ENCODE measurements at places on chromosomes 2 and 18.

DNA sequence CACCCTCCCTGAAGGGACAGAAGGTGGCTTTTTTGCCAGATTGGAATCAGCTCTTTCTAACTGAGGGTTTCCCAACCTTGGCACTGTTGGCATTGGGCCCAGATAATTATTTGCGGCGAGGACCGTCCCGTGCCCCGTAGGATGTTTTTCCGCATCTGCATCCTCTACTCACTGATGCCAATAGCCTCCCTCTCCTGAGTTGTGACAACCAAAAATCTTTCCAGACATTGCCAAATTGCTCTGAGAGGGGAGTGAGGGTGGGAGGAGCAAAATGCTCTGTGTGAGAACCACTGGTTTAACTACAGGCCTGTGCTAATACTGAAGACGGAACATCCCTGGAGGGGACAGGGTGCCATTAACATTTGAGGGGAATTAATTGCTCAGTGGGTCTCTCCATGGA lies 33.6 kb upstream of the GLI2 start:
- DNase-seq, result no peak

DNA sequence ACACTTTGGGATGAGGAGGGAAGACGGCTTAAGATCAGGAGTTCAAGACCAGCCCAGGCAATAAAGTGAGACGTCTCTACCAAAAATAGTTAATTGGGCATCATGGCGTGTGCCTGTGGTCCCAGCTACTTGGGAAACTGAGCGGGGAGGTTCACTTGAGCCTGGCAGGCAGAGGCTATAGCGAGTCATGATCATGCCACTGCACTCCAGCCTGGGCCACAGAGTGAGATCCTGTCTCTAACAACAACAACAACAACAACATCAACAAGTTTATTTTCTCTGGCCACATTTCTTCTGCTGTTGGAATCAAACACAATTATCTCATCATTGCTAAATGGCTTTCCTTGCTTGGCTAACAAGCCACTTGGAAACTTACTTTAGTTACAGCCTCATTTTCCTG lies 13.4 kb downstream of the NIFK start:
- no peak for DNase-seq

GRCh38 chr18:23053776-23054457 lies 81.4 kb upstream of the CABLES1 start:
- no peak for DNase-seq

GRCh38 chr18:23722646-23723045 lies 33.4 kb downstream of the LAMA3 start:
- DNase-seq, result no peak

DNA sequence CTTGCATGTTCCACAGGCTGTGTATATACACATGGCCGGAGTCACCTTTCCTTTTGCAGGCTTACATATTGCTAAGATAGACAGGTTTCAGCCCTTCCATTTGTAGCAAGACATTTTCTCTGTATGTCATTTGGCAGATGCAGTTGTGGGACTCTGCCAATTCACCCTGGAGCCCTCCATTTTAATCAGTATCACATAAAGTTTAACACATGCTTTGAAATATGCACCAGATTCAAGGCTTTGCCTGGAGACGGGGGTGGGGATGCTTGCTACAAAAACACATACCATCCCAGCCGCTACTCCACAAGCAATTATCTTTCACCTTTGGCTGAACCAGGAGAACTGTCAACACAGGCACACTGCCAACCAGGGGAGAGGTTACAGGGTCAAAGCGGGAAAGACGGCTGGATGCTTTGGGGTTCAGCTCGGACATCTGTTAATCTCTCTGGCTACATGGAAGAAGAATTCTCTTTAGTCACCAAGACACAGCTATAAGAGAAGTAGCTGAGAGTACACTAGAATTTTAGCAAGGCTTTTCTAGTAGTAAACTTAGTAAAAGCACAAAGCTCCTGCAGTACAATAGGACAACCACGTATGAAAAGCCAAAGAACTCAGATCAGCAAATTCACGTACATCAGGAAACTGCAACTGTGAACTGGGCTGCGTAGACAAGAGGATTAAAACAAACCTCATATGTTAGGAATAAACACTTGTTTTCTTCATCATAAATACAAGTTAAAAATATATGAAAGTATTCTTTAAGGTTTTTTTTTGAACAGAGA lies 130.9 kb downstream of the EXOC6B start:
- DNase-seq, result no peak

DNA sequence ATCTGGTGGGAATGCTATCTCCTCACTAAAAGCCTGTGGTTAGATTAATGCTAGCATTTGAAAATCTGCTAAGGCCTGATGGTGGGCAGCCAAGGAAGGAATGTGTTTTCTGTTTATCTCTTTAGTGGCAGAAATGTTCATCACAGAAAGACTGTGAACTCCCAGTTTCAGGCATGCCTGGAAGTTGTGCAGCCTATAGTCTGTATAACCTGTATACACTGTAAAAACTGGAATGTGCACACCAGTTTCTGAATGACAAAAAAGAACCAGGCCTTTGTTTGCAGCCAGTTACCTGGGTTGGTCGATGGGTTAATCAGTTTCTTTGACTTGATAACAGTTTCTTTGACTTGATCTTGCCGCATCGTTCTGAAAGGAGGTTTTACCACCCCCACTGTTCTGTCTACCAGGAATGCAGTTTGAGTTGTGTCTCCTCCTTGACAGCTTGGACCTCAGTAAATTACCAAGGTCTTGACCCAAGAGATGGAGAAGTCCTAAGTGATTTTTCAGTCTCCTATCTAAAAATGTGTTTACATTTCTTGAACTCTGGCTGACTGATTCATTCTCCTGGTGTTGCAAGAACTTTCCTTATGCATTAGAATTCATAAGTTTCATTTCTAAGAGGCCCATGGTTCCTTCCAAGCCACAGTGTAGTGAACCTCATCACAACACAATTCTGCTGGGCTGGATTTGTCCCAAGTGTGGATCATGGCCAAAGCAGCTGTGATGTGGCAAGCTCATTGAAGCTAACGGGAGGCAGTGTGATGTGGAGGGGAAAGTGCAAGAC lies 62.2 kb downstream of the KIAA2012 start:
- DNase-seq, result no peak

GRCh38 chr2:4096978-4097766 lies 393.8 kb downstream of the DCDC2C start:
- no peak for DNase-seq

DNA sequence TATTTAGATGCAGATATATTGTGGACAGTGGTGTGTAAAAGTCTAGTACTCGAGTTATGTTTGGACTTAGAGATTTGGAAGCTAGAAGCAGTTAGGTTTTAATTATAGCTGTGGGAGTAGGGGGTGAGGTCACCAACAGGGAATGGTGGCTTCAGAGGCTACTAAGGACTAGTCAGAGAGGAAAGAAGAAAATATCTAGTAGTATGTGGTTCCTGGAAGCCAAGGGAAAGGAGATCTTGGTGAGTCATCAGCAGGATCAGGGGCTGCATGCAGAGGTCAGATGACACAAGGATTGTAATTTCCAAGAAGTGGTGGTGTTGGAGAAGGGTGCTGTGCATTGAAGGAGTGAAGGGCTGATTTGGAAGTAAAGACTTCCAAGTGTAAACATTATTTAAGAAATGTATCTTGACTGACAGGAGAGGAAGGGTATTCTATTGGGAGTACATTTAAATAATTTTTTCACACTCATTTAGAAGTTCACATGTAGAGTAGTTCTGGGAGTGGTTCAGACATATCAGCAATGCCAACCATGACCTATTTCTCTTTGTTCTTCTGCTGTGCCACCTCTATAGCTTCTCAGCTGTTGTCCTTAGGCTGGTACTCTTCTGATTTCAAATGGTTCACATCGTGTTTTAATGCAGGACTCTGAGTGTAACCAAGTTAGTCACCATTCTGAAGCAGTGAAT lies 59.1 kb downstream of the ACSL3 start:
- DNase-seq, result no peak

DNA sequence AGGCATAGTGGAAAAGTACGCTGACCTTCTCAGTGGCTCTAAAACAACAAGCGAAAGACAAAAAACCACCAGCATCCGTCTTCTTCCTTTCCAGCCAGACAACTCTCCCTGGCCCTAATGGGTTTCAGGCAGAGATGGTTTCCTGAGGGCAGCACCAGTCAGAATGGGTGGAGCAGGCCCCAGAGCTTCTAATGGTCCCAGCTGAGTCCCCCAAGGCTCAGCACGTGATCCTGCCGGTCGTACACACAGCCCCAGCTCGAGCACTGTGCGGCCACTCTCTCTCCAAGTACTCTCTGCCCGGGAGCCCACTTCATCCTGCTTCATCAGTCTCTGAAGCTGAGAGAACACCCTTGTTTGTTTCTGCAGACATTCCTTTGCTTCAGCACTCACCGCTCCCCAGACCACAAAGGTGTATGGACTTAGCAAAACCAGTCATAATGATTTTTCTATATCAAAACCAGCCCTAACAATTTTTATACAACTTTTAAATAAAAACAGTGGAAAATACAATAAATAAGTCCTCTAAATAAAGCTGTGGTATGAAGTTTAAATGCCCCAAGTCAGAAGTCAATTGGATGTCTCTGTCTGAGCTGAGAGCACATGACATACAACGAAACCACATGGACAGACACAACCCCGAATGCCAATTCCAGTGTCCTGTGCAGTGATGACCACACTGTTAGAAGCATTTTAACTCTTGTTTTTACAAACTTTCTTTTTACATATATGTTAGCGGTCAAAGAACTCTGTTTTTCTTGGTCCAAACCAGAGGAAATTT lies 63.9 kb downstream of the PARD6G start:
- no peak for DNase-seq

DNA sequence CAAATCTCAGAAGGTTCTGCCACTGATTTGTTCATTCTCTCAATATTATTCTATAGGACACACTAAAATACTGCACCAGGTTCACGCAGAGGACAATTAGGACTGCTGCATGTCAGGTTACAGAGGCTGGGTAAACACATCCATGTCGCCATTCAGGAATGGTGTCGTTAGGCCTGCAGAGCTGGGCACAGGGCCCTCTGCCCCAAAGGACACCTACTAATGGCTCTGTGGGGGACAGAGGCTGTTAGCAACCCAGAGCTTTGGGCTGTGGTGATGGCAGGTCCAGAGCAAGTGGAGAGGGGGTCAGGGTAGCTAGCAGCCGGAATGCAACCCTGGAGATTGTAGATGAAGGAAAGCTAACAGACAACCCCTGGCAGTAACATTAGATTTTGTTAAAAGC lies 115.9 kb downstream of the TTC32 start:
- no peak for DNase-seq

DNA sequence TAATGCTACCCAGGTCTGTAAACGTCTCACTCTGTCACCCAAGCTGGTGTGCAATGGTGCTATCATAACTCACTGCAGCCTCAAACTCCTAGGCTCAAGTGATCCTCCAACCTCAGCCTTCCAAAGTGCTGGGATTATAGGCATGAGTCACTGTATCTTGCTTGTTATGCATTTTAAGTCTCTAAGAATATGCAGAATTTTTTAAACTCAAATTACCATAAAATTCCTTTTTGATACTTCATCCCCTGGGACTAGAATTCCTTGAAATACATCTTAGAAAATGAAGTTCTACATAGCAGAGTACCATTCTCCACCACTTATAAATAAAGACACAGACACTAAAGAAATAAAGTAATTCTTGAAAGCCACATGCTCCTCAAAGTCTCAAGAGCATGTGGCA lies 30.2 kb upstream of the LRATD1 start:
- no peak for DNase-seq

GRCh38 chr2:60976256-60976850 lies 41.2 kb upstream of the PEX13 start:
- no peak for DNase-seq

DNA sequence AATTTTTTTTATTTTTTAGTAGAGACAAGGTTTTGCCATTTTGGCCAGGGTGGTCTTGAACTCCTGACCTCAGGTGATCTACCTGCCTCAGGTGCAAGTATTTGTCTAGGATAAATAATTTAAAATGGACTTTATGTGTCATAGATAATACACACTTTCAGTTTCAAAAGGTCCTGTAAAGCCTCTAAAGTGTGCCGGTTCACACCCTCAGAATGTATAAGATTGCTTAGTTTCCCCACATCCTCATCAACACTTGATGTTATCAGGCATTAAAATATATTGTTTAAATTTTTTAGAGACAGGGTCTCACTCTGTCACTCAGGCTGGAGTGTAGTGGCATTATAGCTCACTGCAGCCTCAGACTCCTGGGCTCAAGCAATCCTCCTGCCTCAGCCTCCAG lies 170.5 kb downstream of the ANKRD44 start:
- DNase-seq, result no peak

DNA sequence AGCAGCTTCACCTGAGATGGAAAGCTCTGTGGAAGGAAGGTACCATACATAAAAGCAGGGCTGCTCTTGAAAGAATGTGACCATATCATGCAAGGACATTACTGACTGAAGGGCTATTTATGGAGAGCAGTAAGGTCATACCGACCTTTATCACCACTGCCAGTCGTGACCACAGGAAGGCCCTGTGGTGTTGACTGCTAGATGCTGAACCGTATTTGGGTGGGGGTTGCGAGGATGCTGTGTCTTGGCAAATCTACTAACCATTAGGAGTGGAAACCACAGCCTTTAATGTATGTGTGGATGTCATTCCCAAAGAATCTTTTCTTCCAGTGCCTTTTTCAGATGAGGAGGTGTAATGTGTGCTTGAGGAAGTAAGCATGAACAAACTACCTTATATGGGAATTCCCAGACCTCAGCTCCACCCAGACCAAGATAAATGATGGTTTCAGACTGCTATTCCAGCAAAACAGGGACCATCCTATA lies 60.8 kb downstream of the LIMS1 start:
- DNase-seq, result no peak

- no peak for DNase-seq
These were observed 999.8 kb upstream of the CDH2 start for GRCh38 chr18:29176681-29177080.

GRCh38 chr2:42925742-42926433 lies 133.5 kb upstream of the HAAO start:
- DNase-seq, result no peak

GRCh38 chr2:46545015-46545839 lies 65.9 kb downstream of the TMEM247 start:
- DNase-seq, result no peak

DNA sequence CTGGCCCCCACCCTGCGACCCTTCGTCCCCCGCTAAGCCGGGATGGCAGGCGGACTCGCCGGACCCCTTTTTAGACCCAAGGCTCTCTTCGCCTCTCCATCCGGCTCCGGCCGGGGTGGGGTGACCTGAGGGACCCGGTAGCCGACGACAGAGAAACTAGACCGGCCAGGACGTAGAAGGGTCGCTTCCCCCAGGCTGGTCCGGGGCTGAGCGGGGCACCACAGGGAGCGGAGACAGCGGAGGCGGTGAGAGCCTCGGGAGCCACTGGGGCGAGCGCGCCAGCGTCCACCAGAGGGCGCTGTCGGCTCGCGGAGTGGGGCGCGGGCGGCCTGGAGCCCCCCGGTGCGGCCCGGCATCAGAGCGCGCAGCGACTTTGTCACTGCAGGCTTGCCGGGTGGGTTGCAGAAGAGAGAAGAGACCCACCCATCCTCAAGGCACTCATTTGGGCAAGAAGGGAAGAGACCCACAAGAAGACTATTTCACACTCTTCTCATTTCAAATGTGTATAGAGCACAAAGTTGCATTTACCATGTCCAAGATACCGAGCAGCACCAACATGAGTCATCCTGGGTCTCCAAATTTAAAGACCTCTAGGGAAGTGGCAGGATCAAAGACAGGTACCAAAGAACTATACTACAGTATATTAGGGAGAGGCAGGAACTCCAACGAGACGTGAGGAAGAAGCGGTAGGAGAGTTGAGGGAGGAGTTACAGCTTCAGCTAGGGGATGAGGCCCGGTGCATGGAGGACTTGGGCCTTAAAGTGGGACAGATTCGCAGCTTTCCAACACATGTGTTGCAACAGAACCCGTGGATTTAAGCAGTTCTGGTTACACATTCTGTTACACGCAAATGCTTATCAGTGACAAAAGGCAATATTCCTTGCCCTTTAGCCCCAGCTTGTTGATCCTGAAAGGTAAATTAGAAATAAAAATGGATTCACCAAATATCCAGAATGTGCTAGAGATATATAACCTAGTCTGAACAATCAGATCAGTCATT lies 7.6 kb upstream of the PRKCE start:
- peak; percentile 50 for DNase-seq

Data from stimulated activated CD8-positive, alpha-beta memory T cell treated with anti-CD3 and anti-CD28 coated beads, Interleukin-4, amount 100 ng/mL, for 1 hour (primary cell).